Stimulated activated CD8-positive, alpha-beta memory T cell treated with anti-CD3 and anti-CD28 coated beads, Interleukin-7, amount 100 ng/mL, for 48 hours (primary cell): ENCODE measurements at places on chromosomes 4 and X.

DNA sequence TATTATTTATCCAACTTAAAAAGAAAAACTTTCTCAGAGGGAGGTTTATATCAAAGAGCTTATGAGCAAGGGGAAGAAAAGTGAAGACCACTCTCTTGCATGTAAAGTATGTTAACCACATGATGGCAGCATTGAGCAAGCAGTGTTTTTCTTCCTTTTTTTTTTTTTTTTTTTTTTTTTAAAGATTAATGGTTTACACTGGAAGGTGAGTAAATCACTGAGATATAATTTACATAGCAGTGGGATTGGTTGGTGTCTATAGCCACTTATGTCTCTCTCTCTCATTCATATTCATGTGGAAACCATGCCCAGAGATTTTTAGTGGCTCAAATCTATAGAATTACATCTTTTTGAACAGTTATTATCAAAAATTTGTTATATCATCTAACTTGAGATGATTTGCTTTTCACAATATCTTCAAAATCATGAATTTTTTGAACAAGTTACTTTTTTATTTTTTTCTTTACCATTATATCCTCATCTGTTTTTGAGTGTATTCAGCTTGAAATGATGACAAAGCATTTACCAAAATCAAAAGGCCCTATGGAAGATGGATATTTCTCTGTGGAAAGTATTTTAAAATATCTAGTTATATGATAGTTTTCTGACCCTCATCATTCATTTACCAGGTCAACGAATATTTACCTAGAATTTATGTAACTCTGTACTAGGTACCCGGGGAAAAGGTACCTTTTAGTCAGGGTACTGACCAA, 31.6 kb downstream of the MTHFD2L start:
- no peak for DNase-seq

DNA sequence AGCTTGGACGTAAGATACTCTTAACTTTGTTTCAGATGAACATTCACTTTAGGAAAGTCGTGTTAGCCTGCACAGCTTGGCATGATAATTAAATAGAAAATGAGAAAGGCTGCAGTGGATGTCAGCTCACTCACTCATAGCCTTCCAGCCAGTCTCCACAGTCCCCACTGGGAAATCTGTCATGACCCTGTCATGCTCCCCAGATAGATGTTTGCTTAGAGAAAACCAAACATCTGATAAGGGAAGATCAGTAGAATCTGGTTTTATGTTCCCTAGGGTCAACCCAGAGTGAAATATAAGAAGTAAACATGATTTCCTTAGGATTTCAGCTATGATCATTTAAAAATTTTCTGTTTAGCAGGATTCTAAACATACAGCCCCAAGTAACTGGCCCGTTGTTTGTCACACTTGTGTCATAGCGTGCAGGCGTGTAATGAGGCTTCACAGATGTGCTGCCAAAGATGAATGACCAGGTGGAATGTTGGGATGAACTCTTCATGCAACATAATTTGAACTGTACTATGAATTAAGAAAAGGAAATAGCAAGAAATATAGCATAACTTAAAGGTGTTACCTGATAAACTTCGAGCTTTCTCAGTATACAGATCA, 180.1 kb downstream of the BANK1 start:
- no peak for DNase-seq

- DNase-seq = no peak
Measured at GRCh38 chr4:15552557-15553362, 83.1 kb downstream of the CC2D2A start.

GRCh38 chr4:118345813-118346212, 7.0 kb downstream of the PRSS12 start:
- DNase-seq = no peak

DNA sequence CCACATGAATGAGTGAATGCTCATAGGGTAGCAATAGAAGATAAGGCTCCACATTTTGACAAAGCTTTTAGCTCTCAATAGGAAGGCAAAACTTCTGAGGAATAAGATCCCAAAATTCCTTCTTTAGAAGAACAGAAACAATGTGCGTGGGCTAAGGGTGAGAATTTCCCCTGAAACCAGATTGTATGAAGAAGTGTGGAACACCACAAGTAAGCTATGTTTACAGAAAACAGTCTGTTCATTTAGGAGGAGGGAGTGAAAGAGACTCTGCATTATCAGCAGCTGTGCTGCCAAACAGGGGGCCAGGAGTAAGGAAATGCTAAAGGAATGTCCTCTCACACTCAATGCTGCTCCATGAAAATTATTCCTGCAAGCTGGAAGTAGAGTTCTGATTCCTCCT, 851.6 kb downstream of the CENPC start:
- DNase-seq = no peak

GRCh38 chrX:30151964-30152363, 63.4 kb upstream of the MAGEB2 start:
- DNase-seq = no peak

- DNase-seq = no peak
Measured at GRCh38 chr4:89258506-89258905, 49.1 kb downstream of the GPRIN3 start.

GRCh38 chr4:184154199-184154598, 63.5 kb downstream of the ENPP6 start:
- DNase-seq = no peak

- DNase-seq = no peak
Measured at GRCh38 chr4:75015627-75016026, 82.7 kb downstream of the PARM1 start.

DNA sequence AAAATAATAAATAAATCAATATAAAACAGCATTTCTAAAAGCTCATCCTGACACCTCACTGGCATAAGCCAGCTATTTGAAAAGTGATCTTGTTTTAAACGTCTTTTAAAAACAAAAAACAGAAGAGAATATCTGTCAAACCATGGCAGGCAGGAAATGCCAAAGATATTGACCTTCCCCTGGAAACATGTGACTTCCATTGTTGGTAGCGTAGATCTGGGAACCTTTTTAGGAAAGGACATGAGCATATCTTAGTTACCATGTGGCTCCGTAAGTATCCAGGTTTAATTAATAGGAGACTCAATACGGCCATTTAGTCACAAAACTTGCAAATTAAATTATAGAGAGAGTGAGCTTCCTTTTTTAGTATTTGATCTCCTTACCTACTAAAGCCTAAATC, 83.0 kb upstream of the KLHL4 start:
- DNase-seq = no peak

DNA sequence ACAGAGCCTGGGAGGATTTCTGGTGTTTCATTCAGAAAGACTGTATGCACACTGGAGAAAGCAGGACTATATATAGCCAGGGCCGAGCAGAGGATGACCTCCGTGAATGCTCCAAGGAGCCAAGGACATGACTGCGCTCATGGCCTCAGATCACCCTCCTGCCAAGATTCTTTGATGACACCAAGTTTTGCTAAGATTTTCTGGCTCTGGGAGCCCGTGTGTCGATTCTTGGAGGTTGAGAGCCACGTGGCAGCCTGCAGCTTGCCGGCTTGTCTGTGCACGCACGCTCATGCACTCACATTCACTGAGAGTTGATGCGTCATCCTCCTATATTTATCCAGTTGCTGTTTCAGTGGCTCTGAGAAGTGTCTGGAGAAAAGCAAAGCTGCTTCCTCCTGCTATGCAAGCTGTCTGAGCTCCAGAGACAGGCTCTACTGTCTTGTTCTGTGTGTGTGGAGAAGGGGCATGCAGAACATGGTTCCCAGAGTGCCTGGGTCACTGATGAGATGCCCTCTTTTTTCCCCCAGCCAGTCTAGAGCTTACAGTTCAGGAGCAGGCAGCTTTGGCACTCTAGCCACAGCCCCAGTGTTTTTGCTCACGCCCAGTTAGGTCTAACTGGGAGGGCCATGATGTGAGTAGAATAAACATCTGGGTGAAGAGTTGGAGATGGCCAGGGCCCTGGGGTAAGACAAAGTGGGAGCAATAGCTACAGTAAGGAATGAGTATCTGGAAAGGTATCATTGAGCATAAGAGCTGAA, 64.9 kb upstream of the SCOC start:
- no peak for DNase-seq

DNA sequence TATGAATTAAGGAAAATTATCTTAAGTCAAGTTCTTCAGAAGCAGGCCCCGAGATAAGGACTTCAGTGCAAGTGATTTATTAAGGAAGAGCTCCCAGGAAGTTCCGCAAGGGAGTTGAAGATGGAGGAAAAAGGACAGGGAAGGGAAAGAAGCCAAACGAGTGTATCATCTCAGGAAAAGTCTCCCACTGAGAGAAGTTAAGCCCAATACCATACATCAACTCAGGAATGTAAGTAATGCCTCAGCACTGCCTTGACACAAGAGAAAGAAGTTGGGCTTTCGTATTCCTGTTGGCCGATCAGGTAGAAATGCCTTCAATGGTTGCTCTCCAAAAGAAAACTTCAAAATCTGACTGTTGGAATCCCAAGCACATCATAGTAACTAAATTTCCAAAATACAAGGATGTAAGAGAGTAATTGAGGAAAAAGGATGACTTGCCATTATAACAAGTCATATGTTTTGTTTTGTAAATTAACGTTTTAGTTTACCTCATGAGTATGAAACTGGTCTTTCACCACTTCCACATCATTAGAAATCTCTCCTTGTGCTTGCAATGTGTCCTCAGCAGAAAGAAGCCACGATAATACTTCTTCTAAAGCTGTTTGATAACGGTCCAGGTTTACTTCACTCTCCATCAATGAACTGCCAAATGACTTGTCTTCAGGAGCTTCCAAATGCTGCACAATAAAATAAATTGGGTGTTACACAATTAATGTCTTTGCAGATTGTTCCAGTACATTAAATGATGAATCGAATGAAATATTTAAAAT, 566.7 kb downstream of the DMD start:
- no peak for DNase-seq

- no peak for DNase-seq
Measured at GRCh38 chr4:165440415-165441158, 61.8 kb downstream of the CPE start.

DNA sequence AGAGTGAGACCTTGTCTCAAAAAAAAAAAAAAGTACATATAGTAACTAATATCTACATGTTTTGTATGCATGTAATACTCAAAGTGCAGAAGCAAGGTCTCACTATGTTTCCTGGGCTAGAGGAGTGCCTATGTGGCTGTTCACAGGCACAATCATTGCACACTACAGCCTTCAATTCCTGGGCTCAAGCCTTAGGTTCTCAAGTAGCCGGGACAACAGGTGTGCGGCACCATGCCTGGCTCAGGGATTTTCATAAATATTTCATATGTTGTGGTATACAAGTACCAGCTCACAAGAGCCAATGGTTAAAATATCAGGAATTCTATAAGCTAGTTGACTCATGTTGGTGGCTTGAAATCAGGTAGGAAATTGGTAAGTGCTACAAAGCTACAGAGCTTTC, 94.8 kb downstream of the LARP7 start:
- DNase-seq = no peak

DNA sequence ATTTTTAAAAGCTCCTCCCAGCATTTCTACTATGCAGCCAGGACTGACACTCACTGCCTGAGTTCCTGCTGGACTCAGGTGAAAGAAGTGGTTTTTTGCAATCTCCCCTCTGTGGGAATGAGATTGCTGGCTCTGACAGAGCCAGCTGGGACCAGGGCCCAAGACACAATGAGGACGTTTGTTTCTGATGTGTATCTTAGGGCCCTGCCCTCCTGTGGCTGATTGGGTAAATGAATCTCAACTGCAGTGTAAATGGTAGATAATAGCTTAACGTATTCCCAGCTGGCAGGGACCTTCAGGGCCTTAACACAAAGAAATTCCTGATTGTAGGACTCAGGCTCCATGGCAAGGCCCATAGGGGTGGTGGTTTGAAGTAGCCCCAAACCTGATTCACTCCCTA, 85.8 kb upstream of the PRPS1 start:
- DNase-seq = no peak

DNA sequence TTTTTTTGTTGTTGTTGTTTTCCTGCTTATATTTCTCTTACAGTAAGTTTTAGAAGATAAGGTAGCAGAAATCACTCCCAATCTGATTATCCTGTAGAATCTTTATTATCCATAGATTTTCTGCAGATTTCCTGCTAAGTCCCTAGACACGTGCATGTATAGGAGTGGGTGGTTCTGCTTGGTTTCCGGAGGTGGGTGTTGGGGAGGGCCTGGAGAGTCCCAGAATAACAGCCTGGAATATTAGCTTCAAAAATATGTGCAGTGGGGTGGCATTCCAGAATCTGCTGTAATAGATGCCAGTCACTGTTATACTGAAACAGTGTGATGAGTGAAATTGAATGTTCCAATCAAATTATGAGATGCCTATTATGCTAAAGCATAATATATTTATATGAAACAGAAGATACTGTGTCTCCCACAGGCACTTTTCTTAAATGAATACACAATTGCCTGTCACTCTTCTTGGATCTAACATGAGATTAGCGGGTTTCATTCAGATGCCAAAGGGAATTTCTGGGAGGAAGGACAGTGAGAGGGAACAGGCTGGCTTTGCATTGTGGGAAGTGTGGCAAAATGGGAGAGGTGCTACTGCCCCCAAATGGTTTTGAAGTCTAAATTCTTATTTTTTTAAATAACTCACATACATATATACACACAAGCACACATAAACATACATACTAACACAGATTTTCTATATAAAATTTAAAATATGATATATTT, 37.6 kb downstream of the C4orf50 start:
- DNase-seq = no peak

- DNase-seq = no peak
Measured at GRCh38 chr4:112473985-112474384, 42.0 kb downstream of the NEUROG2 start.

DNA sequence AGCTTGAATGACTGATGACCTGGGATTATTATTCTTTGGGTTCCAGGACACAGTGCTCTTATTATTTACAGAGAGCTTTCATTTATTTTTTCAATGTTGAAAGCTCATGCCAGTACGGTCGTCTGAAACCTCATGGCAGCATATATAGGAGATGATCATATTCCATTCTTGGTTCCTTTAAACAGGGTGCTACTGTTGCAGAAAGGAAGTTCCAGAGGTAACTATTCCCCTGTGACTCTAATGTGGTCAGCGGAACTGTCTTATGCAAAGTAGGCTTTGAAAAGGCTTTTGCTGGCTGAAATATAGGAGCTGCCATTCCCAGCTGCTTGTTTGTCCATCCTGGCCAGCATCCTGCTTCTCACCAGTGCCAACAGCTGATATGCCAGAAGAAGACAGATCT, 208.3 kb upstream of the LEF1 start:
- no peak for DNase-seq

DNA sequence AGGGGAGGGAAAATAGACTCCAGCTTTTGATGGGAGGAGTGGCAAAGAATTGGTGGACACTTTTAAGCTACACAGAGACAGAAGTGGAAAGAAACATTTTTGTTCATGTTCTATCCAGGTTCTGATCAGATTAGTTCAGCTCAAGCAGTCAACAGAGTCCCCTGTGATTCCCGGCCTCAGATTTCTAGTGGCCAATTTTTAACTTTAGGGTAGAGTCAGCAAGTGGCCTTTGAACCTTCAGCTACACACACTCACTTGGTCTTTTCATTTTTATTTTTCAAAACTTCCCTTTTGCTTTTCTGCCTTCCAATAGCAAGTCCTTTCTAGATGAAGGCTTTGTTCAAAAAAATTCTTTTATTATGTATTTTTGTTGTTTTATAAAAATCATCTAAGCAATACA, 169.2 kb upstream of the RPS6KA3 start:
- DNase-seq = no peak

DNA sequence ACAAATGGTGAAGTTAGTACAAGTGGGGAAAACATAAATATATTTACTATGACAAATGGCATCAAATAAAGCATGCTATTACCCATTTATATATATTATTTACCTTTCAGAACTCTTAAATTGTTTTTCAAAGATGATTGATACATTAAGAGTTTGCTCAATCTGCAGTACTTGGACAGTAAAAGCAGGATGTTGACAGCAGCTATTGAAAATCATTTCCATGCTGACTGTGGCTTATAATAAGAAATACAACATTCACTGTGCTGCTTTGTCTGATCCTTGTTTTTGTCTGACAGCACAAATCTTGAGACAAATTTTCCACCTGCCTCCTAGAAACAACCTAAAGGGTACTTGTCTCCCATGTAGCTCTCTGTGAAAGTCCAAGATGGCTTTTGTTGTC, 134.1 kb upstream of the FAT1 start:
- no peak for DNase-seq
